Umbilical cord (tissue), 2 donors: ENCODE measurements at places on chromosomes 12 and 14. TPM values are rescaled to one million over a fixed set of nuclear protein-coding genes. Genes with fewer than 3 reads are reported as not detected.

DNA sequence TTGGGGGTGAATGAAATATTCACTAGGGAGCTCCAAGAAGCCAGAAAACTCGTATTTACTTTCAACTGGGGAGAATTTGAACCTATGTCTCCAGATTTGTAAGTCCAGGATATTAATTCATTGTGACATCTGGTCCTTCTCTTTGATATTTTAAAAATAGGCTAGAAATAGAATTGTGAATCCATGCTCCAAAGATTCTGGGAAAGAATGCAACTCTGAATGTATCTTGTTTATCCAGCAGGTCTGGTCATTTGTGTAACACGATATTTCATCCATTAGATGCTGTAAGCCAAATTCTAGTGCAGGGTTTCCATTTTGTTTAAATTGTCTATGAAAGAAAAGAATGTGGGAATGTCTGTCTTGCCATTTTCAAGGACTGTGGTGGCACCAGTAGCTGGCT lies 334.7 kb downstream of the BMP4 start:
- no peak for DNase-seq

GRCh38 chr12:107254258-107254856 lies 161.0 kb upstream of the CRY1 start:
- no peak for DNase-seq

Gene RFLNA
- total RNA-seq, result 7.2 TPM

GRCh38 chr14:100471441-100472093 lies 115.7 kb downstream of the BEGAIN start:
- DNase-seq, result no peak

DNA sequence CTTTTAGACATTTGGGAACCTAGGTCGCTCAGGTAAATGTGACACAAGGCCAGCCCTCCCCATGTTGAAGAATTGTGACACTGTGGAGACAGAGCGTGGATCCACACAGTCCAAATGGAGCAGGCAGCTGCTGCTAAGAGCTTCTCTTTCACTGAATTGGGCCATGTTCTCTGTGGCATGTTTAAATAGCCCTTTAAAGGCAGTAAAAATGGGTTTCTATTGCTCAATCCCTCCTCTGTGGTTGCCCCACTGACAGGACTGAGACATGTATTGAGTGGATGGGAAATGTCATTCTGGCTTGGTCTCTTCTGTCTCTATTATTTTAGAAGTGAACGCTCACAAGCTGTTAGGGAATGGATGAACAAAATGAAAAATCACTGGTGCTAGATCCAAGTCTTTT lies 84.0 kb upstream of the PRICKLE1 start:
- no peak for DNase-seq

Gene NACA
- total RNA-seq, result 1,201 TPM

DNA sequence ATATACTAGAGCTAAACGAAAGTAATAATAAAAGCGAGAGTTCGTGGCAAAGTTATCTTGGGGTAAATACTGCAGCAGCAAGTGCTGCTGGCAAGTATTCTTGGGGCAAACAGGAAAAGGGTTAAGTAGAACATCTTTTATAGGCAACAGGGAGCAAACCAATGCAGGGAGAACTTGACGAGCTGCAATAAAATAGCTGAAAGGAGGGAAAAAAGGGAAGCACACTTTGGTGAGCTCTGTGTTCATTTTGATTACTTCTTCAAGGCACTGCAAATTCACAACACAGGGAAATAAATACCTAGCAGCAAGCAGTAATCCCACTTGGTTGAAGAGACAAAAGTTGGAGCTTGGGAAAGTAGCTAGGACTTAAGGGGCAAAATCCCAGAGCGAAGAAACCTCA lies 42.3 kb upstream of the TTC7B start:
- no peak for DNase-seq

Gene RHEBL1
- total RNA-seq, result 3.9 TPM

- no peak for DNase-seq
Observed at GRCh38 chr12:65025136-65025535, 96.0 kb downstream of the WIF1 start.
